Right lung (tissue), 10 donors: ENCODE measurements at places on chromosomes 2 and 18. TPM values are rescaled to one million over a fixed set of nuclear protein-coding genes. Genes with fewer than 3 reads are reported as not detected.

DNA sequence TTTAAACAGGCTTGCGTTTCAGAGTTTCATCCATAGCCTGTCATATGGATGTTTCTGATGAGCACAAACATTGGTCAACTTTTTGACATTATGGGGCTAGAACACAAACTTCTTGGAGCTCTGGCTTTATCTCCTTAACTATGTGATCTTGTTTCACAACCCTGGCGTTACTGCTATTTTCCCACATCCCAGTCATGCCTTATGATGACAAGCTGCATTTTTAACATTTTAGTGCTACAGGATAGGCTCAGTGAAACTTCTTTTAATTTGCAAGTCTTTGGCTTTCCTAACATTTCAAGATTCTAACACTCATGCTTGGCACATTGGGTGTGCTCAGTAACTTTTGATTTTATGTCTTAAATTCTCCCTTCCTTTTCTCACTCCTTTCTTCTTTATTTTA lies 21.0 kb upstream of the PDE1A start:
- no peak for DNase-seq

The PTH2R gene
- 0.37 TPM for polyA plus RNA-seq

- no peak for DNase-seq
Measured at GRCh38 chr18:22556222-22557167, 138.8 kb upstream of the CTAGE1 start.

The LIMS3 gene
- polyA plus RNA-seq: 1.6 TPM

DNA sequence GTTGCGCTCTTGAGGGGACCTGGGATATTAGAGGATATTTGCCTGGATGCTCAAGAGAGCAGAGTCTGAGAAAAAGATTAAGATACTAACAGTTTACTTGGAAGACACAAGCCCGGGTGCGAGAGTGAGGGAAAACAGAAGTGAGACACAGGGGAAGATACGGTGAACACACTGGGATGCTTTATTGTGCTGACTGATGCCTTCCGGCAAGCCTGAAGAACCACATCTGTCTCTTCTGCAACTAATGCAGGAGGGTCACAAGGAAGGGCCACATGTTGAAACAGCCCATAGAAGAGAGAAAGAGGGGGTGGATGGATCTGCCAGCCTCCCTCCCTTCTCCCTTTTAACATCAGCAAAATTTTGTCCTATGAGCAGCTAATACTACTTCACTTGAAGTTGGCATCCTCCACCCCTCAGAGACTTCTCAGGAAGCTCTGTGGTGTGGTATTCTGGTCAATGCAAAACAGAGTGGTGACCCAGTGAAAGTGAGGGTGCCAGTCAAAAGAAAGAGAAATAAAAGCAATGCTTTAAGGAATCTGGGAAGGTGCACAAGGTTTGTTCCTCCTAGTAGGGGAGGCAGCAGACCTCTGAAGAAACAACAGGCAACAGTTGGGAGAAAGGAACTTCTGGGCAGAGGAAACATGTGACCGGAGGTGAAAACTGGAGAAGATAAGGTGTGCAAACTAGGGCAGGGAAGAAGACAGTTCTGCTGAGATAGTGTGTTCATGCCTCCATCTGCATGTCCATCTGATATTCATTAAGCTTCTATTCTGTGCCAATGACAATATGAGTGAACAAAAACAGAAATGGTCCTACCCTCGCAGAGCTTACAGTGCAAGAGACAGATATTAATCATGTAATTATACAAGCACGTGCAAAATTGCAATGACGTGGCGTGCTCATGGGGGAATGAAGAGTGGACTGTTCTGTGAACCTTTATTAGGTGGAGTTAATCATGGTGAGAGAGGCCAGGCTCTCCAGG lies 107.1 kb downstream of the LYPD6B start:
- no peak for DNase-seq

DNA sequence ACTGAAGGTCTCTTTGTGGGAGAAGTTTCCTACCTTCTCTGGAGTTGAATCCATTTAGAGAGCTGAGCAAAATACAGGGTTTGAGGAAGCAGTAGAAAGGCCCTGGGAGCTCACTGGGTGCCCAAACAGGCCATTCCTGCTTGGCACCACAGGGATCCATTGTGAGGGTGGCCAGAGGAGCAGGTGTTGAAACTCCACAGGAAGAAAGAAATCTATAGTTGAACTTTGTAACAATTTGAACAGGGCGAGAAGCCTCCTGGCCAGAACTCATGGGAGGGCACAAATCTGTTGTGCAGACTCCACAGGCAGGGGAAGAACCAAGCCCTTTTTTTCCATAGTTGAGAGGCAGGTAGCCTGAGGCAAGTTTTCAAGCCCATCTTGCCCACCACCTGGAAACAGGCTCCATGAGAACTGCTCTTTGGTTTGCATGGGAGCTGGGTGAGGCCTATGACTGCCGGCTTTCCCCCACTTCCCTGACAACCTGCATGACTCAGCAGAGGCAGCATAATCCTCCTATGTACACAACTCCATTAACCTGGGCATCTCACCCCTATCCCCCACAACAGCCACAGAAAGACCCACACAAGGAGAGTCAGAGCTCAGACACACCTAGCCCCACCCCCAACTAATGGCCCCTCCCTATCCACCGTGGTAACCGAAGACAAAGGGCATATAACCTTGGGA lies 1053.0 kb downstream of the TSN start:
- no peak for DNase-seq

GRCh38 chr2:197182668-197183067 lies 127.9 kb downstream of the ANKRD44 start:
- no peak for DNase-seq

GRCh38 chr2:52916981-52917380 lies 850.6 kb upstream of the CHAC2 start:
- DNase-seq: no peak

- DNase-seq: no peak
Measured at GRCh38 chr2:189116979-189117378, 62.6 kb downstream of the COL5A2 start.

The SERPINB10 gene
- polyA plus RNA-seq: 0.21 TPM

DNA sequence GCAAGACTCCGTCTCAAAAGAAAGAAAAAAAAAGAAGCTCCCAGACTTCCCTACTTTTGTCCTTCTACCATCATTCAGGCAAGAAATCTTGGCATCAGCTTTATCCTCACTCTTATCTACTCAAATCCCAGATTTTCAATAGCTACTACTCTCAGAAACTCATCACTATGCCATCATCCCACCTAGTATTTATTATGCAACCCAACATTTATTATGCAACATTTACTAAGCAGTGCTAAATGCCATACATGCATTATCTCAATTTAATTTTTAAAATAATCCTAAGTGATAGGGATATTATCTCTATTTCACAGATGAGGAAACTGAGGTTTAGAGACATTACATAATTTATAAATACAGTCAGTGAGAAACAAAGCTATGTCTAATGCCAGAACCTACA lies 4.1 kb downstream of the USP37 start:
- no peak for DNase-seq

DNA sequence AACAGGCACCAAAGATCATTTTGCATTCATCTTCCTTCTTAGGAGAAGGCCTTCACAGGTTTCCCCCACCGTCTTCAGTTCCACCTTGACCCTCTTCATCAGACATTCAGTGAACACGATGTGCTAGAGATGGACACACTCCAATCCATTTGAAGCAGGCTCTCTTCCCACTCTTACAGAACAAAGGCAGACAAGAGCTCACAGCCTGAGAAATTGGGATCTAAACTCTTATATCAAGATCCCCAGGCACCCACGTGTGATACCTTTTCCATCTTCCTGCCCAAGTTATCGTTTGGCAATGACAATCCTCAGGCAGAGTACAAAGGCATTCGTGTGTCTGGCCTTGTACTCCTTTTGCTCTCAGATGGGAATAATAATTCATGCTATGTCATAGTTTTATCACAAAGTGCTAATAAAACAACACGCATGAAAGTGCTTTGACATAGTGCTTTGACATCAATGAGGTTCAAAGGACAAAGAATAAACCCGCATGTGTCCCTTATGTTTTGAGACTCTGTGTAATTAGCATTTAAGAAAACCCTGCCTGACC lies 369.3 kb upstream of the KLHL29 start:
- no peak for DNase-seq

DNA sequence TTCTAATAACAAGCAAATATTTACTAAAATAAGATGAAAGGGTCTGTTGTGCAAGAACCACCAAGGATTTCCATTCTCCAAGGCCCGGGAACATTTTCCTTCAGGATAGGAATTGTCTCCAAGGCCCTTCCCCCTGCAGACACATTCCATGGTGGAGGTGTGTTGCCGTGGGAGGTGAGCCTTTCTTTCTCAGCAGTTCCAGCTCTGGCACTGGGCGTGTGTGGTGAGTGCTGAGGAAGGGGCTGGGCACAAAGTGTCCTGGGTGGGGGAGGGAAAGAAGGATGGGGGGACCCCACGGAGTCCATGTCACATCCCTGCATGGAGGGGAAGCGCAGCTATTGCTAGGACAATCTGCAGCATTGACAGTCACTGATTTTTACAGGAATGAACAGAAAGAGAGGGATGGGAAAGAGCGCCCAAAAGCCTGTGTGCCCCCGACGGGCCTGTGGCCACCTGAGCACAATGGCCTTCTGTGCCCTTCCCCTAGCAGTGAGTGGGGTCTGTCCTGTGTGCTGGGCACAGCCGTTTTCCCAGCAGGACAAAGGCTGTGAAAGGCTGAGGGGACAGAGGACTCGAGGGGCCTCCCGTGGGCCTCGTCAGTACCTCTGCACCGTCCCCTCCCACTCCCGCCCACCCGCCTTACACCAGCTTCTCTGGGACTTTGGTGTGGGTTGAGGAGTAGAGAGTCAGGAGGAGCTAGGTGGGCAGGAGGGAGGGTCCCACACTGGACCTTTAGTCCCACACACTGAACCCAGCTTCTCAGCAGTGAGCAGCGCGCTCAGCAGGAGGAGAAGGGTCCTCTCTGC lies 79.8 kb downstream of the PTGR3 start:
- no peak for DNase-seq

The C1QL2 gene
- not detected for polyA plus RNA-seq

The GREB1 gene
- polyA plus RNA-seq: 13.2 TPM

The ALLC gene
- not detected for polyA plus RNA-seq

DNA sequence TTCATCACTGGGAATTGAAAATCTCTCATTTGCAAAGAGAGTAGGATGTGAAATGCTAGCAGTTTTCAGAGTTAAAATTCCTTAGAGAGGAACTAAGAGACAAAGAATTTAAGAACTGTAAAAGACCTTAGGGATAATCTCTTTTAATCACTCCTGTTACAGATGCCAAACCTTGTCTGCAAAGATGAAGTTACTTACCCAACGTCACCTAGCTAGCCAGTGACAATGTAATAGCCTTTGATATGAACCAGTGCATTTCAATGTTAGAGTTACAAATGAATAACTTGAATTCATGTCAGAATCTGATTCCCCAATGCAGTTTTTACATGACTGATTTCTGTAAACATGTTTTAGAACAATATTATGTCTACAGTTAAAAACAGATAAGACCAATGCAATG lies 190.1 kb downstream of the LRP1B start:
- DNase-seq: no peak

DNA sequence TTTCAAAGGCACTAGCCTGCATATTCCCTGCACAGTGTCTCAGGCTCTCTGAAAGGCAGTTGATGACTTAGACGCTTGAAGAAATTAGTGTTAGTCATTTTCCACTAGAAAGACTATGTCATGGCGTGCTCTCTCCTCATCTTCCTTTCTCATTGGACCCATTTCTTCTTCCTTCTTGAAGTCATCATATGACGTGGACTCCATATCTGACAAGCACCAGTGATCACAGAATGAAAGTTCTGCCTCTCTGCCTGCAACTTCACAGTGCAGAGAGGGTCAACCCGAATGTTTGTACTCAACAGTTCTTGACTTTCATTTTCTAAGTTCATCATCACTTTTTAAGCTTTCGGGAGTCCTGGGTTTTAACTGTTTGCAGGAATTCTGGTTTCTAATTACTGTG lies 63.7 kb upstream of the CYRIA start:
- DNase-seq: no peak

The SCYGR1 gene
- polyA plus RNA-seq: not detected

The PRKRA gene
- 68.5 TPM for polyA plus RNA-seq

GRCh38 chr2:216016581-216016980 lies 3.2 kb upstream of the MREG start:
- no peak for DNase-seq

DNA sequence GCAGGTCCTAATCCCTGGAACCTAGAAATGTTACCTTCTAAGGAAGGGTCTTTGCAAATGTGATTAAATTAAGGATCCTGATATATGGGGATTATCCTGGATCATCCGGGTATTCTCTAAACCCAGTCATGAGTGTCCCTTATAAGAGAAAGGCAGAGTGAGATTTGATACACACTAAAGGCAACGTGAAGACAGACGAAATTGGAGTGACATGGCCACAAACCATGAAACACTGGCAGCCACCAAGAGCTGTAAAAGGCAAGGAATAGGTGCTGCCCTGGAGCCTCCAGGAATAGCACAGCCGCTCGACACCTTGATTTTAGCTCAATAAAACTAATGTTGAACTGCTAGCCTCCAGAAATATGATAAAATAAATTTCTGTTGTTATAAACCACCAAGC lies 45.0 kb downstream of the TPGS2 start:
- DNase-seq: no peak
